ENCODE measurements at places on chromosomes 12 and 14. TPM values are rescaled to one million over a fixed set of nuclear protein-coding genes. Genes with fewer than 3 reads are reported as not detected.

Gene TAS2R20
- total RNA-seq: 1.9 TPM

Gene POTEG
- total RNA-seq: not detected

Gene LALBA
- not detected for total RNA-seq

Gene PDE3A
- 14.8 TPM for total RNA-seq

Gene PLEKHD1
- total RNA-seq: under 0.01 TPM

Gene KRT6C
- total RNA-seq: not detected

Gene SERPINA9
- total RNA-seq: not detected

Gene GARIN6
- total RNA-seq: not detected

Gene BEGAIN
- not detected for total RNA-seq

Gene KRT83
- total RNA-seq: not detected

Gene REM2
- 0.09 TPM for total RNA-seq

Gene RIMKLB
- 67.2 TPM for total RNA-seq

Gene KRT84
- total RNA-seq: not detected

Gene SRRM4
- total RNA-seq: not detected

Gene UNG
- 24.7 TPM for total RNA-seq

Gene SLC24A4
- under 0.01 TPM for total RNA-seq

Gene SRGAP1
- total RNA-seq: 2.0 TPM

Gene IKZF4
- 0.38 TPM for total RNA-seq

Gene SOAT2
- total RNA-seq: not detected

Gene OAS2
- 5.8 TPM for total RNA-seq

Gene FAM90A1
- not detected for total RNA-seq

Gene MMAB
- 13.8 TPM for total RNA-seq

Gene FOXA1
- 0.09 TPM for total RNA-seq

Gene HCAR3
- not detected for total RNA-seq

Gene TSHR
- total RNA-seq: not detected

Gene FAM181A
- not detected for total RNA-seq

Gene FBXW8
- 14.7 TPM for total RNA-seq

Gene LRTM2
- not detected for total RNA-seq

Gene LMNTD1
- 0.45 TPM for total RNA-seq

All from endothelial cell of coronary artery (primary cell).